Fibroblast of skin of abdomen (primary cell): ENCODE measurements at places on chromosomes 11 and 22.

DNA sequence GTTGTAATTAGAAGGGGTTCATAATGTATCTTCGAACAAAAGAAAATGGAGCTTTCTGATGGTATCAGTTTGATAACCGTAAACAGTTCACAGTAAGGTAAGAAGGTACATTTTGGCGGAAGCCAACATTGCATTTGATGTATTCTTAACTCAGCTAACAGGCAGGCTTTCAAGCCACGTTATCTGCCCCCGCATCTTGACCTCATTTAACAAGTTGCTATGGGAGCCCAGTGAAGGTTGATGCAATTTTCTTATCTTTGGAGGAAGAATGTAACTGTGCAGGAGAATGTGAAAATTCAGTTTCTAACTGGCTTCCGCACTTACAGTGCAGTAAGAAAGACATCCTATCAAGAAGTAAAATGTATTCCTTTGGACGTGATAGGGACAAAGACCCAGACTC lies 110.6 kb downstream of the ETS1 start:
- DNase-seq, result no peak

DNA sequence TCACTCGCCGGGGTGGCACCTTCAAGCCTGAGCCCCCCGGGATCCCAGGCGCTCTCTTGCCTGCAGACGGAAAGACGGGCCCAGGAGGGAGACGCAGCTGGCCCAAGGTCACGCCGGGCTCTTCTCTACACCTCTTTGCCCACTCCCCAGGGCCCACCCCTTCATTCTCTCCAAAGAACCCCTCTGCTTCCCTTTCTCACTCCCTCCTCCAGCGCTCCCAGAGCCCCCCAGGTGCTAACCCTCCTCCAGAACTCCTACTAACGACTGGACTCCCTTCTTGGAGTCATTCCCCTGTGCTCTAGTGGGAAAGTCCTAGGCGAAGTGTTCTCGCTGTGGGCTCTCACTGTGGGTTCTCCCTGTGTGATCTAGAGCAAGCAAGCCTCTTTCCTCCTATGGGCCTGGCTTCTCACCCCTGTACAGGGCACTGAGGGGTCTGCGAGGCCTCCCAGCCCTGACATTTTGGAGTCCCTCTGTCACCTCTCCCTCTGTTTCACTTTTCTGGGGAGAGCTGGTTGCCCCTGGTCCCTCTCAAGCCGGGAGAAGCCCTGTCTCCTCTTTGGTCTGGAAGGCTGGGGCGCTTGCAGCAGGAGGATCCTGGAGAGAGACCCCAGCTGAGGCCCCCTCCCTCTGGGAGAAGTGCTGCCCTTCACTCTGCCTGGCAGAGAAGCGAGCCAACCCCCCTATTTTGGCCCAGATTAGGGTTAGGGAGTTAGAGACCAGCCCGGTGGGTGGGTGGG lies 858 bp downstream of the OAF start:
- DNase-seq, result no peak

DNA sequence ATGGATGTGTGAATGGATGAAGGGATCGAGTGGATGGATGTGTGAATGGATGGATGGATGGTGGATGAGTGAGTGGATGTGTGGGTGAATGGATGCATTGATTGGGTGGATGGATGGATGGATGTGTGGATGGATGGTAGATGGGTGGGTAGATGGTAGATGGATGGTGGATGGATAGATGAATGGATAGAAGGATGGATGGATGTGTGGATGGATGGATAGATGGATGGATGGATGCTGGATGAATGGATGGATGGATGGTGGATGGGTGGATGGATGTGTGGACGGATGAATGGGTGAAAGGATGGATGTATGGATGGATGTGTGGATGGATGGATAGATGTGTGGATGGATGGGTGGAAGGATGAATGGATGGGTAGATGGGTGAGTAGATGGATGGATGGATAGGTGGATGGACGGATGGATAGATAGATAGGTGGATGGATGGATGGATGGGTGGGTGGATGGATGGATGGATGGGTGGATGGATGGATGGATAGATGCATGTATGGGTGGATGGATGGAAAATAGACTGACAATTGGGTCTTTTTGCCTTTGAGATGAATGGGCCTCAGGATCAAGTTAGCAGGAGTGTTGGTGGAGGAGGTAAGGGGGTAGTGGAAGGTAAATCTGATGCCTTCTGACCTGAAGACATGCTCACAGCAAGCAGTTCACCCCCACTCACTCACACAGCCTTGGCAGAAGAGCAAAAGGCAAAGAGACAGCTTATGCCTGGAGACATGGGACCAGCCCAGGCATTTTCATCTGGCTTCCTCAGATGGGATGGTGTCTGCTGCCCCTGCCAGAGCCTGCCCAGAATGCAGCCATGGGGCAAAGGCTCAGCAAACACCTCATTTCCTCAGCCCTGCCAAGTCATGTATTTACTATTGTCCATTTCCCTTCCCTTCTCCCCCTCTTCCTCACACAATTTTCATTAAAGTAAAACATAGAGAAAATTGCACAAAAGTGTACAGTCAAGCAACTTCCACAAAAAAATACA lies 8.0 kb upstream of the FADD start:
- no peak for DNase-seq

DNA sequence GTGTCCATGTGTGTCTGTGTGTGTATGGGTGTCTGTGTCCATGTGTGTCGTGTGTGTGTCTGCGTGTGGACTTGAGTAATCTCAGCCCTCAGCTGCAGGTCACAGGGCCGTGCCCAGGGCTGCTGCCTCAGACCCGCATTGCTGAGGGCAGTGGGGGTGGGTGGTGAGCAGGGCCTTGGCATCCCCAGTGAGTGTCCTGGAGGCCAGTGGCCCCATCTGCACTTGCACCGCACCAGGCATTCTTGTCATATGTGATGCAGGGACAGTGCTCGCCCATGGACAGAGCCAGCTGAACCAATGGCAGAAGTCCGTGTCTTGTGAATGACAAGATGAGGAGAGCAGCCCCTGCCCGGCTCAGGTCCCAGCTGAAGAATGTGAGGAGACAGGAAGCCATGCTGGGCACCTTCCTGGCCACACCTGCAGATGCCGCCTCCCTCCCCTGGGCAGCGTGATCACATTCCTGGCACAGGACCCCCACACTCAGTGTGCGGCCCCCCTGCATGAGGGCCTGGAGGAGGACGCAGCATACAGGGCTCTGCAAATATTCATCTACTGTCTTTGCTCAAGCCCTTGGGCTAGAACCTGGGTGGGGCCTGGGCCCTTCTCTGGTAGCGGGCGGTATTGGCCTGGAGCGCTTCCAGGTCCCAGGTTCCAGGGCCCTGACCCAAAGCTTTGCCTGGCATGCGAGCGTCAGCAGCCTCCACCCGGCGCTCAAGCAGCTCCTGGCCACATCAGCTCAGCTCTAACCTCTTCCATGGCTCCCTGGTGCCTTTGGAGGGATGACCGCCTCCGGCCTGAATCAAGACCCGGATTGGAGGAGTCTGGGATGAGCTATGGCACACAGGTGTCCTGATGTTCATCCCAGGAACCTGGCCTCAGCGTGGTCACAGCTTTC lies 3.9 kb downstream of the ALDH3B2 start:
- no peak for DNase-seq

DNA sequence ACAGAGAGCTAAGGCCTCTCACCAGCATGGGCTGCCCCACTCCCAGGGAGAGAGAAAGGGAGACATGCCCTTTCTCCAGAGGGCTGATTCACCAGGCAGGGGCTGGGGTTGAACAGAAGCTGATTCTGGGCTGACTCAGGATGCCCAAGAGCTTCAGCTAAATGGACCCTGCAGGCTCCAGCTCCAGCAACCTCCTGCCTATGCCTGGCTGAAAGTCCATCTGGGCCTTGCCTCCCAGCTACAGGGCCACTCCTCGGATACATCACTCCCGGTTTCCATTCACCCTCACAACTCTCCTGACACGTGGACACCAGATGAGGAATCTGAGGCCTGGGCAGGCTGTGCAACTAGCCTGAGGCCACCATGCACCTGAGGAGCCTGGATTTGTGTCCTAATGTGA lies 215.5 kb downstream of the BUD13 start:
- DNase-seq, result peak; percentile 30
